Uterus (tissue), 4 donors: ENCODE measurements at places on chromosomes 13 and 19. TPM values are rescaled to one million over a fixed set of nuclear protein-coding genes. Genes with fewer than 3 reads are reported as not detected.

TMEM145 gene
- not detected for total RNA-seq

LPAR6 gene
- total RNA-seq = 85.9 TPM

IFNL1 gene
- total RNA-seq = not detected

ZNF610 gene
- total RNA-seq = 0.29 TPM

APLP1 gene
- 6.1 TPM for total RNA-seq

ATP4A gene
- total RNA-seq = 0.14 TPM

EXOC3L2 gene
- 7.2 TPM for total RNA-seq

TSHZ3 gene
- total RNA-seq = 65.5 TPM
